DMS53 (cell line): ENCODE measurements at places on chromosomes 1 and 21.

DNA sequence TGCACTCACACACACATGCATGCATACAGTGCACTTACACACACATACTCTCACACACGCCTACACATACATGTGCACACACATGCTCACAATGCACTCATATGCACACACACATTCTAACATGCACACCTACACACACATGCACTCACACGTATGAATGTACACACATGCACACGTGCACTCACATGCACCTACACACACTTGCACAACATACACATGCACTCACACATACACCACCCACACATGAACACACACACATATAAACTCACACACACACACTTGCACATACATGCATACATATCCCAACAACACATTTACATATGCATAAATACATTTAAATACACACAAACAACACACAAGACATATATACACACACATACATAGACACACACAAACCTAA is 30.6 kb downstream of the OBSCN start:
- no peak for DNase-seq

DNA sequence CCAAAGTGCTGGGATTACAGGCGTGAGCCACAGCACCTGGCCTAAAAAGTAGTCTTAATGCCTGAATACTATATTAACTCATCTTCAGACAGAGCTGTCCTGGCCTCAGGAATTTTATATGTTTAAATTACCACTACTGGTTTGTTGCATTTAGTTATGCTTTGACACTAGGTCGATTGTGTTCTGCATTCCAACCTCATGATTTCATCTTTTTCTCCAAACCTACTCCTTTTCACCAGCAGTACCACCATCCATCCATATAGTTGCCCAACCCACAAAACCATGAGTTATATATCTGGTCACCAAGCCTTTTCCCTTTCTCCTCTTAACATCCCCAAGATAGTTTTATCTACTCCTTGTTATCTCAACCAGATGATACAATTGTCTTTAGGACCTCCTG is 22.6 kb downstream of the FMO5 start:
- no peak for DNase-seq

GRCh38 chr1:71717186-71717585 is 565.2 kb downstream of the NEGR1 start:
- DNase-seq: no peak

- no peak for DNase-seq
Measured at GRCh38 chr1:153933430-153933829, 10.7 kb upstream of the GATAD2B start.

GRCh38 chr1:221408117-221408803 is 333.6 kb downstream of the DUSP10 start:
- no peak for DNase-seq

DNA sequence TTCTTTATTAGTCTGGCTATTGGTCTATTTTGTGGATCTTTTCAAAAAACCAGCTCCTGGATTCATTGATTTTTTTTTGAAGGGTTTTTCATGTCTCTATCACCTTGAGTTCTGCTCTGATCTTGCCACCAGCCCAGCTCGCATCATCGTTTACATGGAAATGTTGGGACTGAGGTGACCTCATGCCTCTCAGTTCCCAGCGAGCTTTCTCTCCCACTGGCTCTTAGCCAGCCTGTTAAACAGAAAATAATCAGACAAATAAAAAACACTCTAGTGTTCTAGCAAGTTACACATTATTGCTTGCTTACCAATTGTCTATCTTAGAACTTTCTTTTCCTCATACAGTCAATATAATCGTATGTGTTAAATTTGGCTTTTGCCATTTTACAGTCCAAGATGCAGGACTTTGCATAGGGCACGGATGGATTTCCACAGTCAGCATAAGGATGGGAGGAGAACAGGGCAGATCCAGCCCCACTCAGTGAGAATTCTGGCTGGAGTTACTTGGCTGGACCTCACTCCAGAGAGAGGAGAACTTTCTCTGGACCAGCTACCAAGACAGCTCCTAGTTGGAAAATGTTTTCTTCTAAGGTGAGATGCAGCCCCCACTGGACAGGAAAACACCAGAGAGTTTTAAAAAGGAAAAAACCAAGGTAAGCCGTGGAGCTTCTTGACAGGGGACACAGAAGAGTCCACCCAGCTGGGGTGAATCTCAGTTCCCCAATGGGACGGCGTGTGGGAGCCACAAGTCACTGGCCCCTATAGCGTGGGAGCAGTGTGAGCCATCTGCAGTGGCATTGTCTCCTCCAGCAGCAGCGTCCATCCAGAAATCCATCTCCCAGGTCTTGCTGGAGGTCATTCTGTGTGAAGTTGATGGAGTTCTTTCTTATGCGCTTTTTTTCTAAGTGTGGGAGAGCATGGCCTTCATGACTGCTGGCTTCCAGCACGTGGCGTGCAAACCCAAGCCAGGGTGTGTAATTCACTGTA is 17.6 kb downstream of the PGBD2 start:
- peak; percentile 29 for DNase-seq

GRCh38 chr1:226553924-226554282 is 5.3 kb downstream of the STUM start:
- DNase-seq: no peak

DNA sequence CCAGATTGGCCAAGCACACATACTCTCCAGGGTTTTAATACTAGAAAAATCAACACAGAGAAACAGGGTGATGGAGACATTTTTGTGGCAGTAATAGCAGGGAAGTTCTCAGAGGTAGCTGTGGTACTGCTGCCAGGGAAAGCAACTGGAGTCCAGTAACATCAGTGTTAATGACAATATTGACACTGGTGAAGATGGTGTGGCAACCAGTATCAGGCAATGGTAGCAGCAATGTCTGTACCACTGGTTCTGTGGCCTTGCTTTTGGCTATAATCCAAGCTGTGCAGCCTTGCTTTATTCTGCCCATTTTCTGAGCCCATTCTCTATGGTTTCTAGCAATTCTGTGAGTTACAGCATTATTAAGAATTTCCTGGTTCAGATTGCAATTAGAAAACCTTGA is 1.6 kb upstream of the SNX7 start:
- peak; percentile 62 for DNase-seq

DNA sequence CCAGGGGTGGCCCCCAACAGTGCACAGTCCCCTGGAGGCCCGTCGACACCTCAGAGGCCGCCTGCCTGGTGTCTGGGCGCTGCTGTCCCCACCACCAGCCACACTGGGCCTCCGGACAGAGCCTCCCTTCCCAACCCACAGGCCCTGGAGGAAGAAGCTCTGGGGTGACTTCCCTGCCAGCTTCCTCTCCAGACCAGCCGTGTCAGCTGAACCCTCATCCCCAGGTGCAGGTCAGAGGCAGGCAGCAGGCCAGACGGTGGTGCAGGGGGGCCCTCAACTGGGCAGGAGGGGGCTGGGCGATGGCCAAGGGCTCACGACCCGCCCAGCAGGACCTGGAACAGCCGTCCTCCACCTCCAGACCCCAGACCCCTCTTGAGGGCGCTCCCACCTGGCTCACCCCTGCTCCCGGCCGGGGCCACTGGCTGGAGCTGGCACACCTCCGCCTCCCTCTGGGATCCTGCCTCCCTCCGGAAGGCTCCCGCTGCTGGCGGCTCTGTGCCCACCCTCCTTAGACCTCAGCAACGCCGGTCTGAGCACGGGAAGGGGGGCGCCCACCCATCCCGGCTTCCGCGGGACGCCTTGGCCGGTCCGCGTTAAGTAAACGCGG is 520 bp downstream of the TNFRSF18 start:
- peak; percentile 32 for DNase-seq

- no peak for DNase-seq
Measured at GRCh38 chr1:112530832-112531231, 22.1 kb downstream of the WNT2B start.

- DNase-seq: no peak
Measured at GRCh38 chr1:158248118-158248517, 6.1 kb upstream of the CD1A start.

DNA sequence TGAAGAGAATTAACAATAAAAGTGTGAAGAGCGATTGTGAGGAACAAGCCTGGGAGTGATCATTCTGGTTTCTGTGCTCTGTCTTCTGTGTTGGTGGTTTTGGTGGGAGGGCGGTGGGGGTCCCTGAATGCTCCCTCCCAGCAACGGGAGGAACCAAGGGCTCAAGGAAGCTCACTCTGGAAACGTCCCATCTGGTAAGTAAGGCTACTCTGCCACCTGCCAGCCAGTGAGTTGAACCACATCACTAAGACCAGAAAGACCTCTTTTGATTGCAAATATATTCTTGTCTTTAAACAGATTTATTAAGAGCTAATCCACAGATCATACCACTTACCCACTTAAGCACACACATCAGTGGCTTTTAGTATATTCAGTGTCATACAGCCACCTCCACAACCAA is 125.0 kb downstream of the PRDM2 start:
- DNase-seq: no peak

DNA sequence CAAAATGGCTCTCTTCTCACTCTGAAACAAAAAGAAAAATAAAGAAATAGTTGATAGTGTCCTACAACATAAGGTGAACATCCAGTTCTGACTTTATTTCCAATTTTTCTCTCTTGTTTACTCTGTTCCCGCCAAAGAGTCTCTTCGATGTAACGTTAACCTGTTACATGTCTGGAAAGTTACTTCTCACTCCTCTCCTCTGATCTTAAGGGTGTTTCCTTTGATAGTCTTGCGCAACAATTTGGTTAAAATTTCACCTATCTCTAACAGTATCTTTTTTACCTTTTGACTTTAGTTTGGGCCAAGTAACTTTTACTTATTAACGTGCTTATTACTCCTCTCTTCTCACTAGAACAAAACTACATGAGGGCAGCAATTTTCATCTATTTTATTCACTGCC is 1450.2 kb downstream of the BRINP3 start:
- no peak for DNase-seq

DNA sequence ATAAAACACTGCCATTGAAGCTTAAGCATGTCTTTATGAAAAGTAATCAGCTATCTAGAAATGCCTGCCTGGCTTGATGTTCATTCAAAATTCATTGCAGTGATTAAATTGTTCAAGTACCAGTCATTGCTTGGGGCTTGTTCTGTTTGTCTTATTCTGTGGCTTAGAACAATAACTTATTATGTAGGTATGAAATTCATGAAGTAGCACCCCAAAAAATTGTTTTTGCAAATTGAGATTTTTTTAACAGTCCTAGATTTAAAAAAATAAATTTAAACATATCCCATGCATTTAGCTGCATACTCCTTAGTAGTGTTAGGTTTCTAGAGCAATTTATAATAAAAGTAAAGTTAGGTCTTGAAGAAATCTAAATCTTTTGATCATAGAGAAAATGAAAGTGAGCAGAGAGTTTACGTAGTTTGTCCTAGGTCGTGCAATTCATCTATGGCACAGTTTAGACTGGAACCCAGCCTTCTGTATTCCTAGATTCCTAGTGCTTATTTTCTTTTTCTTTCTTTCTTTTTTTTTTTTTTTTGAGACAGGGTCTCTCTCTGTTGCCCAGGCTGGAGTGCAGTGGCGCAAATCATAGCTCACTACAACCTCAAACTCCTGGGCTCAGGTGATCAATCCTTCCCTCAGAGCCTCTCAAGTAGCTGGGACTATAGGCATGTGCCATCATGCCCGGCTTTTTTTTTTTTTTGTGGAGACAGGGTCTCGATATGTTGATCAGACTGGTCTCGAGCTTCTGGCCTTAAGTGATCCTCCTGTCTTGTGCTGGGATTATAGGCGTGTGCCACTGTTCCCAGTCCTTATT is 9.3 kb downstream of the MIER1 start:
- DNase-seq: no peak

- DNase-seq: no peak
Measured at GRCh38 chr1:185568155-185569123, 165.8 kb upstream of the HMCN1 start.

DNA sequence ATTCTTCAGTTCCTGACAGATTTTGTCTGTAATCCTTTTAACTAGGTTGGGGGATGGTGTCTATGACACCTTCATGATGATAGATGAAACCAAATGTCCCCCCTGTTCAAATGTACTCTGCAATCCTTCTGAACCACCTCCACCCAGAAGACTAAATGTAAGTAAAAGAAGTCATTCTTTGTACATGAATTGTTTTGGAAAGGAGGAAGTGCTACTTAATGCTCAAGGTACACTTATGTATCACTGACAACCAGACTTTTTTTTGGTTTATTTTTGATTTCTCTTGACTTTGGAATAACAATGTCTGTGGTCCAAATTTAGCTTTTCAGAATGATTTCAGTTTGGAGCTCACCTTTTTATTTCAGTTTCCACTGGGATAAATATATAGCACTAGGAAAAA is 2.3 kb downstream of the DYRK3 start:
- no peak for DNase-seq

DNA sequence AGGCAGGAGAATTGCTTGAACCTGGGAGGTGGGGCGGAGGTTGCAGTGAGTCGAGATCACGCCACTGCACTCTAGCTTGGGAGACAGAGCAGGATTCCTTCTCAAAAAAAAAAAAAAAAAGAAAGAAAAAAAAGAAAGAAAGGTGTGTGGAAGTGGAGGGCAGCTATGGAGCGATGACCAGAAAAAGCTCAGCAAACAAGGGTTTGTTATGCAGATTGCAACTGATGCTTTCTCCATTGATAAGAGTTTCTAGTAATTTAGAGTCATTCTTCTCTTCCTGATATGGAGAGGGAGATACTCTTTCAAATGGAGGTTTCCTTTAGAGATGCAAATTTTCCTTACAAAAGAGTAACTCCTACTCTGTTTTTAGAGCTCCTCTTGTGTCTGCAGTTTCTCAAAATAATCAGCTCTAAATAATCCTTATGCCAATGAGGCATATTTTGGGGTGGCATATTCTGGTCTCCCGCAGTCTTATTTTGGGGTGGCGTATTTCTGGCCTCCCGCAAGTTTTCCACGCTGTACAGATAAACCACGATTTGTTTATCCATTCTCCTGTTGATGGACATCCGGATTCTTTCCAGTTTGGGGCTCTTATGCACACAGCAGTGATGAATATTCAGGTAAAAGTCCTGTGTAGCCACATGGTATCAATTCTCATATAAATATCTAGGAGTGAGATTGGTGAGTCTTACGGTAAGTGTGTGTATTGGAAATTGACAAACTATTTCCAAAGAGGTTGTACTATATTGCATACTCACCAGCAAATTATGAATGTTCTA is 30.7 kb upstream of the RCC2 start:
- DNase-seq: no peak

DNA sequence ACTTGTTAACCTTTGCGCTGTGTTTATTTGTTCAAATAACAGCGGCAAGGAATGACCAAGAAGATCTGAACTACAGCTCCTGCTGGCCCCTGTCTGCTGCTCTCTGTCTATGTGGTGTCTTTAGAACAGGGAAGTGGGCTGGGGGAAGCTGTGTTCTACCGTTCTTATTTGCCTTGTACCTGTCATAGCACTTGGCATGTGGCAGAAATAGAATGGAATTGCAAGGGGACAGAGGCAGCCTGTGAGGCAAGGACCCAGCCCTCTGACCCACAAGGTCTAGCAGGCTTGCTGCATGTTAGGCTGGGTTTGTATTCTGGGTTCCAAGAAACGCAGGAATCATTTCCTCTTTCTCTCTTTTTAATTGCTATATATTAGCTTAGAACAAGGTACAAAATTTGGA is 20.7 kb downstream of the HMGCS2 start:
- DNase-seq: no peak

- DNase-seq: no peak
Measured at GRCh38 chr1:61271412-61271789, 189.0 kb downstream of the NFIA start.

GRCh38 chr1:230365723-230366307 is 60.3 kb downstream of the PGBD5 start:
- DNase-seq: peak; percentile 53
